ENCODE measurements at places on chromosomes 3 and 15. TPM values are rescaled to one million over a fixed set of nuclear protein-coding genes. Genes with fewer than 3 reads are reported as not detected.

HTD2 gene
- 23.2 TPM for polyA plus RNA-seq

PPP1R14D gene
- polyA plus RNA-seq = not detected

CYP1A2 gene
- polyA plus RNA-seq = not detected

SH3GL3 gene
- polyA plus RNA-seq = 104 TPM

PFN2 gene
- polyA plus RNA-seq = 542 TPM

CPN2 gene
- polyA plus RNA-seq = not detected

APH1B gene
- 14.6 TPM for polyA plus RNA-seq

WDR76 gene
- 1.1 TPM for polyA plus RNA-seq

MRAS gene
- 65.7 TPM for polyA plus RNA-seq

CGNL1 gene
- not detected for polyA plus RNA-seq

ACTC1 gene
- polyA plus RNA-seq = not detected

SCN11A gene
- 2.8 TPM for polyA plus RNA-seq

ATP13A5 gene
- polyA plus RNA-seq = not detected

NSMCE3 gene
- polyA plus RNA-seq = 15.1 TPM

C3orf49 gene
- not detected for polyA plus RNA-seq

NRROS gene
- polyA plus RNA-seq = not detected

GHSR gene
- not detected for polyA plus RNA-seq

RHOV gene
- 2.8 TPM for polyA plus RNA-seq

TRAT1 gene
- polyA plus RNA-seq = not detected

CAMP gene
- not detected for polyA plus RNA-seq

ITIH4 gene
- polyA plus RNA-seq = 29.5 TPM

NEO1 gene
- 52.5 TPM for polyA plus RNA-seq

CCDC13 gene
- 6.5 TPM for polyA plus RNA-seq

FILIP1L gene
- polyA plus RNA-seq = 0.36 TPM

OR5K2 gene
- polyA plus RNA-seq = not detected

IREB2 gene
- 45.8 TPM for polyA plus RNA-seq

NOX5 gene
- polyA plus RNA-seq = not detected

AP3B2 gene
- 81.9 TPM for polyA plus RNA-seq

All from neural cell (in vitro differentiated cells).